SW 1271 (cell line): ENCODE measurements at places on chromosomes 13 and 19.

DNA sequence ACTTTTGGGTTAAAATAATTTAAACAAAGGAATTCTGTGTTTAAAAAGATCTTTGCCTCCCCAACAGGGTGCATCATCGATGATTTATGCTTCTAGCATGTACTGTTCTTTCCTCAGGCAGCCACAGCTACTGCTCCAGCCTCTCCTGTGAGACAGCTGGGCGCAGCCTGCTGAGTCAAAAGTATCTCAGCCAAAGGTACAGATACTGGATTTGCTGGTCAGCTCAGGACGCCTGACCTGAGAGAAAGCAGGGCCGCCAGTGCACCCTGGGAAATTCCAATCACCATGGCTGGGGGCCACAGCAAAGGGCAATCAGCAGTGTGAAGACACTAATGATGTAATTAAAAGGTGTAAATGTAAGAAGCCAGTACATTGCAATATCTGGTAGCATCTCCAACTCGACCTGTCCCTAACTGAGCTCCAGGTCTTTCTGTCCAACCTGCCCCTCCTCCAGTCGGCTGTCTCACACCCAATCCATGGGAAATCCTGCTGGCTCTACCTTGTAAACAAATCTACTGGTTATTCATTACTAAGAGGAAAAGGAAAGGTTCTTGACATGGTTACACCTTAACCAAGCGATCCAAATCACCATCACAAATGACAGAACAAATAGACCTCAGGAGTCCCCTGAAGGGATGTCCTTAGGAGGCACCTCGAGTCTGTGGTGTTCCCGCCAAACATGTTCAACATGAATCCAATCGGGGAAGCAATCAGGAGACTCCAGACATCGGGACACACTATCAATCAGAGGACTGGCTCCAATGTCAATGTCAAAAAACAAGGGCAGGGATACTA is 7.3 kb downstream of the OPA3 start:
- DNase-seq: peak; percentile 55

GRCh38 chr19:49475995-49476880 is 2.2 kb downstream of the FLT3LG start:
- no peak for DNase-seq

DNA sequence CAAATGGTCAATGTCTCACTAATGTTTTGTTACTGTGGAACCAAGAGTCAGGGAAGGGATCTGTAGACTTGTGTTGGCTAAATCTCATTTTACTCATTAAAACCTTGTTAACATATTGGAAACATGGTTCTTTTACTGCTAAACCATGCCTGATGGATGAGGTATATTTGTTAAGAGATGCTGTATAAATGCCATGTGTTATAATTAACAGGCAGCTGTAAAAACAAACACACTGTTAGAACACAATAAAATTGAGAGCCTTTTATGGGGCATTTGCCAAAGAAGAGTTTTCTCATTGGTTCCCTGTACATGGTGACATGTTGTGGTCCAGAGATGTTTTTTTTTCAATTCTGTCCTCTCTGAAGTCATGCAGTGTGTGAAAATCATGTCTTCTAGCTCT is 121.9 kb downstream of the ESD start:
- no peak for DNase-seq

DNA sequence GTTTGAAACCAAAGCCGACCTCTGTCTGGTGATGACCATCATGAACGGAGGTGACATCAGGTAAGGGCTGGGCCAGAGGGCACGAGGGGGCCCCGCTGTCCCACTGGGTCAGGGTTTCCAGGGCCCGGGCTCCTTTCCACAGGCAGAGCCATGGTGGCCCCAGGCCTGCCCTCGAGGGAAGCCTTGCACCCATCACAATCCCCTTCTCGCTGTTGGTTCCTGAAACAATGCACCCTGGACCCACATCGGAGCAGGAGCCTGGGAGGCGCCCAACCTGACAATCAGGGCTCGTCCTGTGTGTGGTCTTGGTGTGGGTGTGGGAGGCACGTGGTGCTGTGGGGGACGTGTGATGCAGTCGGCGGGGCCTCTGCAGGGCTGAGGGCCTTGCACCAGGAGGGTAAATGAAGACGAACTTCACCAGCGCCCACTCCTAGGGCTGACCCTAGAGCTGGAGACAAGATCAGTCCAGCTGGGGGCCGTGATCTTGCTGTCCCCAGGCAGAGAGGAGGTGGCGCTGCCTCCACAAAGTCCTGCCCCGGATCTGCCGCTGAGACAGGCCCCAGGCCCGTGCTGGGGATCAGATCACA is 2.8 kb downstream of the GRK1 start:
- no peak for DNase-seq

- no peak for DNase-seq
These were observed 732 bp upstream of the DCLK1 start for GRCh38 chr13:36131931-36132297.

GRCh38 chr13:29935309-29935981 is 85.0 kb upstream of the UBL3 start:
- no peak for DNase-seq
